ENCODE measurements at places on chromosomes 1 and 21.

GRCh38 chr21:28826021-28826420 is 166.7 kb downstream of the LTN1 start:
- DNase-seq, result no peak

GRCh38 chr21:45366931-45367401 is 38.0 kb upstream of the COL18A1 start:
- DNase-seq, result peak; percentile 96

DNA sequence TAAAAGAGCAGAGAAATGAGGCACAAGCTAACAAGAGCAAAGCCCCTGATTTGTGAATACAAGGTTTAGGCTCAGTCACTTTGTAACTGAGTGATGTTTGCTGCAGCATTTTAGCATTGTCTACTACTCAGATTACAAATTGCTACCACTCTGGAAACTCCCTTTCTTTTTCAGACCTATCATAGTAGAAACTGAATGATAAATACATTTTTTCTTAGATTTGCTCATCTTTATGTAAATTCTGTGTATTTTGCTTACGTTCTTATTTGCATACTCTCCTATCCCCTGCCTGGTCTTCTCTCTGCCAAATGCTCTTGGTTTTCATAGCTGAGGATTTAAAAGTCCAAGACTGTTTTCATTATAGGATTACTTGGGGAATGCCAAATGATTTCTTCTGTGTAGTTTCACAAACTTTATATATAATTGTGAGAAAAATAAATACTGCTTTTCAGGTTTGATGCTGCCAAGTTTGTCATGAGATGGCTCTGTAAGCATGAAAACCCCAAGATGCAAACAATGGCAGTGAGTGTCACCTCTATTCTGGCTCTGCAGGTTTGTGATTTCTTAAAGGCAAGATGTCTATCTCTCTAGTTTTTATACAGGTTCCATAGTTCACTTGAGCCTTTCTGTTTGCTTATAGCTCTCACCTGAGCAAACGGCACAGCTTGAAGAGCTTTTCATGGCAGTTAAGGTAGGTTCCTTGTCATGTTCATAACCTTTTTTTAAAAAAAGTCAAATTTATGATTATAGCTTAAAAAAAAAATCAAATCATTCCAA is 24.7 kb downstream of the ZYG11A start:
- no peak for DNase-seq

DNA sequence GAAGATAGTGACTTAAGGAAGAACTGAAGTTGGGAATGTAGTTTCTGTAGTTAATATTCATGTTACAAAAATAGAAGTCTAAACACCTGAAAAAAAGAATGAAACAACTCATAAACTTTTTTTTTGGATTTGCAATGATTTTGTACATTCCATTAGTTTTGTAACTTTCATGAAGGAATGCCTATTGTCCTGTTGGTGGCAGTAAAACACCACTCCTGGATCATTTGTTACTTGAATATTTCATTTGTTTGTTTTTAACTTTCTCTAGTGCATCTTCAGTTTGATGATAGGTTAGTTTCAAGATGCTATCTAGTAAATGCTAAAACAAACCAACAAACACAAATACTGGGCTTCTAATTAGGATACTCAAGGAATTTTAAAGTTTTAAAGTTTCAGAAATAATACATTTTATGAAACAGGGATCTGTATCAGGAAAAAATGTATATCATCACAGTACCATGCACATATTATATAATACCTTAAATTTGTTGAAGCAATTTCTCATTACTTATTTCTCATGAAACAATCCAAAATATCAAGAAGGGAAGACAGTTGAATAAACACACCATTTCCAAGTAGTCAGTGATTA is 229.7 kb upstream of the CACYBP start:
- DNase-seq, result peak; percentile 69

DNA sequence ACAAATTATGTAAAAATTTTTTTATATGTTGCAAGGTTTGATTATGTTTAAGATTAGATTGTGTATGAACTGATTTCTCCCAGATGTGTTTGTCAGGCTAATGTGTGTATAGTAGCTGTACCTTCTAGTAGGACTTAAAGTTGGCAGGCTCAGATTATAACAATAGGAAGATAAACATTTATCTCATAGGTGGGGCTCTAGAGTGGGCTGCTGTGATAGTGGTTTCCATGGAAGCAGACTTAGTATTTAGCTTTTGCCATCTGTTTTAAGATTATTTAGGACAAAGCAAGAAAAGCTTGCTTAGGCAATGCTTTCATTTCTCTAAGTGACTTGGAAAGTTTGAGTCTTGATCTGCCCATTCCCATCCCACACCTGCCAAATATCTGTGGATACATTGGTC is 187.7 kb upstream of the CACYBP start:
- no peak for DNase-seq
